ENCODE measurements at places on chromosomes 3 and 15. TPM values are rescaled to one million over a fixed set of nuclear protein-coding genes. Genes with fewer than 3 reads are reported as not detected.

DNA sequence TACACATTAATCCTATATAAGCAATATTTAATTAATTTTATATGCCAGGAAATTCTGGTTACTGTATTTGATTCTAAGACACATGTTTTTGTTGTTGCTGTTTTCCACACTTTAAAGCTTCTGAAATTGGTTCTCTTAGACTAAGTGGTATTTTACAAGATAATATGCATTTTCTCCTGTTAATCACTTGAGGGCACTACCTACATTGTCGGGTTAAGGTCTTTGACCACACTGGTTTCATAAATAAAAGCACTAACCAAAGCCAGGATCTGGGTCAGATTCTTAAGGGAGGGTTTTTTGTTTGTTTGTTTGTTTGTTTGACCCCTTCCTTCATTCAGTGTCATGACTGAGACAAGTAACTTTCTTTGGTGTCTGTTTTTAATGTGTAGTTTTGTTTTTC, 590.2 kb downstream of the RBMS3 start:
- no peak for DNase-seq

Gene NR1I2
- total RNA-seq = 0.22 TPM

Gene SPINK8
- total RNA-seq = not detected

GRCh38 chr15:40217166-40217824, 21.6 kb upstream of the PAK6 start:
- DNase-seq = peak; percentile 61

Gene PLD1
- total RNA-seq = 0.97 TPM

Gene DGKG
- not detected for total RNA-seq

Gene TRPC1
- total RNA-seq = 6.6 TPM

Gene XCR1
- 0.05 TPM for total RNA-seq

DNA sequence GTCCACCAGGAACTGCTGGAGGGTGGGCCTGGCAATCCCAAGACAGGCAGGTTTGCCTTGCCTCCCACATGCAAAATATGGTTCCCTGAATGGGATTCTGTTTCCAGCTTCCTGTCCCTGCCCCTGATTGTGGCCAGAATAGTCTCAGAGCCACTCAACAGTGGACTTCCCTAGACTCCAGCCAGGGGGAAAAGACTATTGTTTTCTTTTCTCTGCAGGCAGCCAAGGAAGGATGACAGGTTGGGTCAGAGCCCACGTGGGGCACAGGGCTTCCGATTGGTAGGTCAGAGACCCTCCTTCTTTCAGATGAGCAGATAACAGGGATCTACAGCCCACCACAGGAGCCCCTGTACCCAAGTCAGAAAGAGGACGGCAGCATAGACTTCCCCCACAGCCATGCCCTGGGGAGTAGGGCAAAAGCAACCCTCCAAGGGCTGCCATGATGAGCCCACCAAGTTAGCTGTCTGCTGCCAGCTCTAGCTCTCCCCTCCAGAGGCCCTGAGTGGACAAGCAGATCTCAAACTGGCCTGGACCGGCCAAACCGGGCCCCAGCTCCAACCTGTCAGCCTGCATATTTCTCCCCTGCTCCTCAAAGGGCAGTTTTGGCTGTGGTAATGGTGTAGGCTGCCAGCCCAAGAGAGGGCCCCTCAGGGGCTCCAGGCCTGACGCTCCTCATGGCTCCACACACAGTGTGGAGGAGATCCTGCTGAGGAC, 6.4 kb downstream of the TLR9 start:
- no peak for DNase-seq

DNA sequence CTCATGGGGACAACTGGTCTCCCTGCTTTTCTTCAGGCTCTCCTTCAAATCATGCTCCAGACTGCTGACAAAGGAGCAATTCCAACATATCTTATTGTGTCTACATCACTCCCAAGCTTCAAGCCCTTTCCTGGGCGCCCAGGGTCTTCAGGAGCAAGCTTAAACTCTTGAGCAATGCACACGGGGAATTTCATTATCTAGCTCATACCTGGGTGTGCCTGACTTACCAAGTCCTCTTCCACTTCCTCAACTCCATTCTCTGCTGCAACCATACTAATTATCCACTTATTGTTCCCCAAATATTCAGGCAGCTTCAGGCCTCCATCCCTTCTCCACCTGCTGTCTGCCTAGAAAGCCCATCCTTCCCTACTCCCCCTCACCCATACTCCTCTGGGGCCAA, 50.6 kb downstream of the B3GNT5 start:
- DNase-seq = no peak

Gene PRSS50
- not detected for total RNA-seq

Gene TP63
- not detected for total RNA-seq

Gene ZKSCAN7
- 1.7 TPM for total RNA-seq

Gene USP50
- not detected for total RNA-seq

Gene TMEM42
- total RNA-seq = 15.2 TPM

Gene NPAP1
- total RNA-seq = not detected

Gene PSTPIP1
- total RNA-seq = 189 TPM

DNA sequence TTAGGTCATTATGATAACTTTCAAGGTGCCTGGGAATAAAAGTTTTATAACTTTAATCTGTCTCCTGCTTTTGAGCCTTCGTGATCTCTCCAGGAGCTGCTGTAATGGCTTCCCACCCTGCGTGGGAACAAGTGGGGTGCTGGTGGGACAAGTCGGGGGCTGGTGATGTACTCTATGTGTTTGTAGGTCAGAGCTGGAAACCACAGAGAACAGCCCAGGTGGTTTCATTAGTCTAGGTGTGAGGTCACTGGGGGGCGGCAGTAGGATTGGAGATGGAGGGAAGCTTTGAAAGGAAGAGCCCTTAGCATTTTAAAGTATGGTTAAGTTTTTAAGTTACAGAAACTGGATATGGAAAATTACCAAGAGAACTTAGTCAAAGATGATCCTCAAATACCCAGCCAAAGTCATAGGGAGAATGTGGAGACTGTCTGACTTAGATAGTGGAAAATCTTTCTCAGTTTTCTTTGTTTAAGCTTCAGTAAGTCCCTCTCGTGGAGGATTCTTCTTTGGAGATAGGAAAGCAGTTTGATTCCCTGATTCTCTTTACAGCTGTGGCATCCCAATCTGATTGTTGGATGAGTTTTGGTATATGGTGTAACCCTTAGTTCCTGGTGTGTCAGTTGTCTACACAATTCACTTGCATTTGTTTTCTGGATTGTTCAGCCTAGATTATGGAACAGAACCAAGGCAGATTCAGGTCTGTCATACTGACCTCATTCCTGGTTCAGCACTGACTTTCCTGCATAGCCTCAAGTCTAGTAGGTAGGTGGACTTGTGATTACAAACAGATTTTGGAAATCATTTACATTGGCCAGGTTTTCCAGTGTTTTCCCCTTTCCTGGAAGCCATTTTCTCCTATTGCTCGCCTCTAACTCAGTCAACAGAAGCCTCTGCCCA, 115.6 kb downstream of the FNDC3B start:
- DNase-seq = no peak
